ENCODE measurements at places on chromosomes 7 and 10. TPM values are rescaled to one million over a fixed set of nuclear protein-coding genes. Genes with fewer than 3 reads are reported as not detected.

The GHRHR gene
- not detected for total RNA-seq

The TBC1D12 gene
- total RNA-seq: 22.3 TPM

The SPDYE6 gene
- not detected for total RNA-seq

The PRSS37 gene
- total RNA-seq: not detected

The CACNB2 gene
- total RNA-seq: not detected

The SLC16A9 gene
- total RNA-seq: 0.42 TPM

DNA sequence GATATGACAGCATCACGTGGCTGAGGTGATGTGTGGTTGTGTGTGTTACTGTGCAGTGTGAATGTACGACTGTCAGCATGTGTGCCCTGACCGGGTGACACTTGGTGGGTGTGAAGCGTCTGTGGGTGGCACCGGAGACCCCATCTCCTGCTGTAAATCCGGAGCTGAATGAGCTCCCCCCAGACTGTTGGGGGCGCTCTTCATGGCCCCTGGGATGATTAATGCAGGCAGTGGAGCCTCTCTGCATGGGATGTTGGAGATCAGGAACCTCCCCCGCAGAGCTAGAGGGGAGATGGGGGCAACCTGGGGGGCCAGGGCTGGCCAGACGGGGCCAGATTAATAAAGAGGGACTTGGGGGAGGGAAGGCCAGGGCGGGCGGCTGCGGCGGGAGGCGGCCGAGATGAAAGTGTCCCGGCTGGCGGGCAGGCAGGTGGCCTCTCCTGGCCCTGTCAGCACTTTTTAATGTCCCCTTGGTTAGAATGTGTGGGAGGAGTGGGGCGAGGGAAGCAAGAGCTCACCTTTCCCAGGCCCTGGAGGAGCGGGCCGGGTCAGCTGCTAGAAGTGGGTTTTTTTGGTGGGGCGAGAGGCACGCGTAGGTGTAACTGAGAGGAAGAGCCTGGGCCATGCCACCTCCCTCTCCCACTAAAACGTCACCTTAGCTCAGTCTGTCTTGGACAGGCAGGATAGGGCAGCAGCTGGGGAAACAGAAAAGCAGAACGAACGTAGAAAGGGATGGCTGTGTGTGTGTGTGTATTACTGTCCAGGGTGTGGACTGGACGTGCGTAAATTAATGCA is 34.1 kb downstream of the HIF1AN start:
- DNase-seq: no peak

- no peak for DNase-seq
Measured at GRCh38 chr10:22042557-22043326, 39.2 kb upstream of the DNAJC1 start.

DNA sequence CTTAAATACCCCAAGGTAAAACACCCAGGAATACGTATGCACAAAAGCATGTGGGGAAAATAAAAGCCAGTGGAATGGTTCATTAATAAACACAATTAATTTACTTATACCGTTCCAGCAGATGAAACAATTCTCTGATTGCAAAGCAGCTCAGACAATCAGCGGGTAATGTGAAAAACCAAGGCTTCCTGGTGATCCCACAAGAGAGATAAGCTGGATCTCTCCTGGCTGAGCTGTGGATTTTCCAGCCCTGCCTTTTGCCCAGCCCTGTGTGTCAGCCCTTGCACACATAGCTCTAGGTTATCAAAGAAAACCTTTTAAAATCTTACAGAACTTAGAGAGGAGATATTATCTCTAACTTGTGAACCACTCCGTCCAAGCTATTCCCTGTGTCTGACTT is 1010.7 kb upstream of the AUTS2 start:
- no peak for DNase-seq

DNA sequence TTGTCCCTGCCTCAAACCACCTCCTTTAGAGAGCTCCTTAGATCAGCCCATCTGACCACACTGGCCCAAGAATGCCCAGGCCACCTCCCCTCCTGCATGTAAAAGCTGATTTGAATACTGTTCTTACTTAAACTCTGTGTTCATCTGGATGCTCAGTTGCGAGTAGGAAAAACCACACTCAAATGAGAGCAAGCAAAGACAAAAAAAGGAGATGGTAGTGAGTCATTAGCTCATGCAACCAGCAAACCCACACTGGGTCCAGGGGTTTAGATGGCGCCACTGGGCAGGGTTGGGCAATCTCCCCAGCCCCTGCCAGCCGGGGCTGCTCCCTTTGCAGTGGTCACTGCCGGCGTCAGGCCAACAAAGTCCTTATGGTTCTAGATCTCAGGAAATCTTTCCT is 32.7 kb downstream of the TSPAN15 start:
- DNase-seq: no peak

GRCh38 chr10:29584436-29584835 is 50.3 kb downstream of the SVIL start:
- DNase-seq: no peak

DNA sequence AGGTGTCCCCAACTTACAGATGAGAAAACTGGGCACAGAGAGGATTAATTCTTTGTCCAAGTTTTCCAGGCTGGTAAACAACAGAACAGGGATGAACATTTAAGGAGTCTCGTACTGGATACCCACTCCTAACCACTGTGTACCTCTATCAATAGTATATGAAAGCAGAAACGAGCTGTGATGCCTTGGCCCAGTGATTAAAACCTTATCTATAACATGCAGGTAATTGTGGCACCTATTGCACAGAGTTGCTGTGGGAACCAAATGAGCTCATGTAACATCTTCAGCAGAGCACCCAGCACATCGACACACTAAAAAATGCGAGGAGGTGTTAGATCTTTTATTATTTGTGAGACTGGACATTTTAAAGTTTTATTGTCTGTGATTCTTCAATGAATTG is 1.6 kb downstream of the TMEM273 start:
- no peak for DNase-seq

- DNase-seq: peak; percentile 83
Measured at GRCh38 chr10:63267414-63268148, 134.5 kb downstream of the NRBF2 start.

DNA sequence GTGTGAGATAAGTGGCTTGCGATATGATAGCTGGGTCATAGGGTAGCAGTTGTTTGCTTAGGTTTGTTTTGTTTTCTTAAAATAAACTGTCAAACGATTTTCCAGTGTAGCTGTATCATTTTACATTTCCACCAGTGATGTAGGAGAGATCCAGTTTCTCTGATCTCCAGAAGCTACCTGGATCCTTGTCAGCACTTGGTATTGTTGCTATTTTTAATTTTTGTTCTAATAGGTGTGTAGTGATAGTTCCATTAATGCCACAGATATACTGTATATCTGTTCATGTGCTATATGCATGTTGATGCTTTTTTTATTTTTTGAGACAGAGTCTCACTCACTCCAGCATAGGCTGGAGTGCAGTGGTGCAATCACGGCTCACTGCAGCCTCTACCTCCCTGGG is 44.4 kb downstream of the GOLGA7B start:
- no peak for DNase-seq

DNA sequence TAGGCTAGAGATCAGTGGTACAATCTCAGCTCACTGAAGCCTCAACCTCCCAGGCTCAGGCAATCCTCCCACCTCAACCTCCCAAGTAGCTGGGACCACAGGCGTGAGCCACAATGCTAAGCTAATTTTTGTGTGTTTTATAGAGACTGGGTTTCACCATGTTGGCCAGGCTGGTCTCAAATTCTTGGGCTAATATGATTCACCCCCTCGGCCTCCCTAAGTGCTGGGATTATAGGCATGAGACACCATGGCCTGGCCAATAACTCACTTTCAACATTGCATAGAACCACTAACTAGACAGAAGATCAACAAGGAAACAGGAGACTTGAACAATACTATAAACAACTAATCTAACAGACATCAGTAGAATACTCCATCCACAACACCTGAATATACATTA is 191.7 kb downstream of the LRRN3 start:
- no peak for DNase-seq

DNA sequence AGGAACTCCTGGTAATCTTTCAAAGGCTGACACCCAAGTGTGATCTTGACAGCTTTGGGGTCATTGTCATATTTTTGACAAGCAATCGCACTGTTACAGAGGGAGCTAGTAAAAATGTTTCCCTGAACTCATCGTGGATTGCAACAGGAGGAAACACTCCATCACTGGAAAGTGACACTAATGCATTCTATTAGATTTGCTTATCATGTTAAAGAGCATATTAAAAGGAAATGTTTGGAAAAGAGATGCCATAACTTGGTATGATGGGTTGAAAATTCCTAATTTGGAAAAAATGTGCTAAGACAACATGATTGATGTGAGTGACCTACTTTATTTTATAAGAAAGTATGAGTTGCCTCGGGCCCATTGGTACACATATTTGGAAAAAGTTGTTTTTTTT is 22.7 kb upstream of the EMX2 start:
- DNase-seq: no peak

- DNase-seq: no peak
Measured at GRCh38 chr10:79431891-79432831, 13.3 kb downstream of the ZCCHC24 start.

DNA sequence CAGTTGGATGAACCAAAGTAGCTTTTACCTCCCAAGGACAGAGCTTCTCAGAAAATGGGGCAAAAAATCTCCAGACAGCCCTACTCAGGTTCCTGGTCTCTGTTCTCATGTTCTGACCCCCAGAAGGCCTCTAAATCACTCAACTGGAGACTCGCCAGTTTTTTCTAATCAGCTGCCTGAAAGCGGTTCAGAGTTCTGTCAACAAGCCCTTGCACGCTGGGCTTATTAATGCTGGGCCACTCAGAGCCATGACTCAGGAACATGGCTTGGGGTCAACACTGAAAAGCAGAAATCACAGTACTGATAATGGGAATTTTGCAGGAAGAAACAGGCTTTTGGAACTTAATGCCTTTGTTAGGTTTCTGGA is 15.3 kb downstream of the ECHDC3 start:
- DNase-seq: no peak

GRCh38 chr7:151113344-151114150 is 27.3 kb downstream of the AGAP3 start:
- peak; percentile 91 for DNase-seq

GRCh38 chr10:36489611-36490228 is 635.7 kb upstream of the ANKRD30A start:
- DNase-seq: peak; percentile 75

GRCh38 chr10:61399406-61399805 is 53.8 kb downstream of the TMEM26 start:
- no peak for DNase-seq

GRCh38 chr10:71774916-71775702 is 1.8 kb upstream of the VSIR start:
- DNase-seq: no peak

GRCh38 chr7:15783987-15784693 is 97.7 kb upstream of the MEOX2 start:
- no peak for DNase-seq

GRCh38 chr10:12735843-12736462 is 265.6 kb downstream of the CCDC3 start:
- DNase-seq: no peak

GRCh38 chr10:43689007-43689491 is 40.4 kb upstream of the ZNF32 start:
- no peak for DNase-seq

GRCh38 chr7:134593530-134594392 is 44.9 kb downstream of the AKR1B15 start:
- peak; percentile 81 for DNase-seq

DNA sequence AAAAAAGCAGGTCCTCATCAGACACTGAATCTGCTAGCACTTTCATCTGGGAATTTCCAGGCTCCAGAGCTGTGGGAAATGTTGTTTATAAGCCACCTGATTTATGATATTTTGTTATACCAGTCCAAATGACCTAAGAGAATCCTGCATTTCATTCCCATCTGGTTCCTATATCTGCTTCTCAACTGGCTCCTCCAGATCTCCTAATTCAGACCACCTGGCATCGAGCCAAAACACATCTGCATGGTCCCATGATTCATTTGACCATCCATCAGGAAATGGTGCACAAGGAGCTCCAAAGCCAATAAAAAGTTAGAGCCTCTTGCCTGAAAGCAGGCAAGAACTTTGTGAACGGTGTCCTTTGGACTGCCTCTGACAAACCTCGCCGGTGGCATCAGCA is 108.9 kb downstream of the IPMK start:
- no peak for DNase-seq

GRCh38 chr10:19930936-19931893 is 115.0 kb downstream of the PLXDC2 start:
- no peak for DNase-seq

GRCh38 chr7:2757361-2757903 is 69.4 kb downstream of the AMZ1 start:
- no peak for DNase-seq

DNA sequence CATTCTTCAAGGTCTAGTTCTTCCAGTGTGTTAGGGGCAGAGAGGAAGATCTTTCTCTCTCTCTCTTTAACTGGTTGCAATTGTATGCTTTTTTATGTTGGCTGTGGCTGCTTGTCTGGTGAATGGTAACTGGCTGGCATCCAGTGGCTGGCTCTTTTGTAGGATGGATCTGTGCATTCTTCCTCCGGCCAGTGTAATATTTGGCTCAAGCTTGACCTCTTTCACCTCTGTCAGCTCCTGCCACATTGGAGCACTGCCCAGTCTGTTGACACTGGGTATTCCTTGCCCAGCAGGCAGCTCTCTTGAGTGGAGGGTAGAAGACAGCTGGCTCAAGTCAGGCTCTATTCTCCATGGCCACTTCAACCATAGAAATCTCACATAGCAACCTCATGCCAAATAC is 528.3 kb downstream of the PHTF2 start:
- no peak for DNase-seq

- no peak for DNase-seq
Measured at GRCh38 chr7:151968357-151968756, 12.1 kb downstream of the GALNTL5 start.

- DNase-seq: no peak
Measured at GRCh38 chr7:114104035-114104434, 185.2 kb upstream of the PPP1R3A start.

DNA sequence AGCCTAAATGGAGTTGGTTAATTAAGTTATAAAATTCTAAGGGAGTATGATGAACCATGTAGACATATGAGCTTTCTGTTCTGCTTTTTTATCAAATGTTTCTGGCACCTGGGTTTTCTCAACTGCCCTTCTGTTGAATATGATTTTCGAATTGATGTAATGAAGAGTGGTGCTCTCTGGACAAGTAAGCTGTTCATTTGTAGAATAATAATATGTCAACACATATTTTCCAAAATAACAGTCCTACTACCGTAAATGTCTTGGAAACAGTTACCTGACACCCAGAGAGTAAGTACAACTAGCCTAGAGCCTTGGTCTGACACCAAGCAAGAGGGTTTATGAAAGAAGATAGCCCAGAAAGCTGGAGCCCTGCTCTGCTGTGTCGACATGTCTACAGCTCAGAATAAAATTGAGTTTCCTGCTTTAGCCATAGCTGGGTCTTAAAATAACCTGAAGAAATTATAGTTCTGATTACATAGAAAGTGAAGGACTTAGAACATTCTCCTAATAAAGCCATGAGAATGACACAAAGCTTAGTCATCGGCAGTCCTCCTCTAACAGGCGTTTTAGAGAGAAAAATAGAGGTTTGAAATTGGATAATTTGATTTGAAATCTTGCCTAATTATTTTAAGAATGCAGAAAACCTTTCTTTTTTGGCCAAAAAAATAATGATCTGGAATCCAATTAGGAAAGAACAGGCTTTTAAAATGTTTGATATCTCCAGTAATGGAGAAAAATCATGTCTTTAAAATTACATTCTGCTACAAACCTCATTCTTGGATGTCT is 25.1 kb downstream of the HDAC9 start:
- DNase-seq: no peak
